Activated CD4-positive, alpha-beta T cell treated with anti-CD3 and anti-CD28 coated beads, Interleukin-2, amount 10 ng/mL, durations not matched to agents 24 days and 14 days (primary cell): ENCODE measurements at places on chromosomes 3 and 15.

DNA sequence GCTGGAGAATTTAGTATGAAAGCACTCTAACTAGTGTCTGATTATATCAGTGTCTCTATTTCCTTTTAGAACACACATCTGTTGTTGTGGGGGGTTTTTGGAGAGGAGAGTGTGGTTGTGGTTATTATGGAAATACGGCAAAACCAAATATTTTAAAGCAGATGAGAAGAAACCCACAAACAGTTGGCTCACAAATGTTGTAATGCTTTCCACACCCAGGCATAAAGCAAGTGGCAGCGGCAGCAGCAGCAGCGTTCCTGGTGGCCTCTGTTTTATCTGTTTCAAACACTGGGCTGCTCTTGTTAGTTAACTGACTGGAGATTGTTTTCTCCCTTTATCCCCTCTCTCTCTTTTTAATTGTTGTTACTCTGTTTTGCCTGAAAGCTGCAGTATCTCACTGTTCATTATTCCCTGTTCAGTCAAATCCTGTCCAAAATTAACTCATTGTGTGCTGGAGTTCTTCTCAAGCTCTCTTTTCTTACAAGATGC lies 1045.5 kb upstream of the NR2F2 start:
- DNase-seq, result peak; percentile 86
- H3K27ac ChIP-seq, result peak overlapping the region; percentile 73
- peaks cover 35% of the 10 kb centered on the region for H3K27me3 ChIP-seq
- H3K4me1 ChIP-seq, result peaks cover 52% of the 10 kb centered on the region
- peak overlapping the region; percentile 50 for H3K4me3 ChIP-seq

DNA sequence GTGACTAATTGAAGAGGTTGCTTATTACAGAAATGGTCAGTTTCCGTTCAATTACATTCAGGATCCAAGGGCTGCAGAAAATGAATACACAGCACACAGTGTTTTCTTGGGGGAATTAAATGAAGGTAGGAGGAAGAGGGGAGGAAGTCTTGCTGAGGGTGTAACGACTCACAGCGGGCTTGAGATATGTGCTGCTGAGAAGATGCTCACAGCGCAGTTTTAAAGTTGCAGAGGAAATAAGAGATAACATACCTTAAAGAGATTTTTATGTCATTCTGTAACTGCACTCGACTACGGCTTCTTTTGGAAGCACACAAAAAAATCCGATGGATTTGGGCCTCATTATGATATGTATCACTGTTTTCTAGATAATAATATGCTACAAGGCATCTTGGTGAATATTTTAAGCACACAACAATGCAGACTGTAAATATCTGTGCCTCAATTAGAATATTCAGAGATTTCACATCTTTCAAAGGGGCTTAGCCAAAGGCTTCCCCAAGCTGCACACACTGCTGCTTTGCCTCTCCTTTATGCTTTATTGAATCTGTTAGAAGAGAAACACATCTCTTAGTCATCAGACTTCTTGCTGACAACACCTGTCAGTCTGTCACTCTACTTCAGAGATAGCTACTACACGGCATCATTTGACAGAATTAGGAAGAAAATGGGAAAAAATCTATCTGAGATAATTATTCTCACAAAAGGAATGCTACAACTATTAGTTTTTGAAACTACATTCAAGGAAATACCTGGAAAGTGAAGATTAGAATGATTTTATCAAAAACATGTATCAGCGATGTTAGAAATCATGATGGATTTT lies 773.2 kb downstream of the OTOL1 start:
- no peaks in the 10 kb centered on the region for H3K36me3 ChIP-seq
- no peak overlapping the region for H3K4me3 ChIP-seq
- no peaks in the 10 kb centered on the region for H3K4me1 ChIP-seq

GRCh38 chr3:137770066-137770834 lies 6.1 kb downstream of the SOX14 start:
- no peaks in the 10 kb centered on the region for H3K36me3 ChIP-seq
- peak overlapping the region; percentile 37 for H3K27ac ChIP-seq
- DNase-seq, result no peak
- H3K4me1 ChIP-seq, result peaks cover 3% of the 10 kb centered on the region

DNA sequence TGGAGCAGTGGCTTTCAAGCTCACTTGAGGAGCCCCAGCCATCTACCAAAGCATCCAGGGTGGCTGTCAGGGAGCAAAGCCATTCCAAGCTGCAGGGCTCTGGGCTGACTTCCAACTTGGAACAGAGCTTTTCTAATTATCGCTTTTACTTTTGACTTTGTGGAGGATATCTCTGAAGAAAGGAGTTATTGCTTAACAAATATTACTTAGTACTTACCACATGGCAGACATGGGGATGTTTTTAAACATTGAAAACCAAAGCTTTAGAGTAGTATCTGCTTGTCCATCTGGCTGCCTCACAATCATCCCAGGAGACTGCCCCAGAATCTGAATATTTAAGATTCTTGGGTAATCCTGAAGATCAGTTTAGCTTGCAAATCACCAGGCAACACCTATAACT lies 8.9 kb downstream of the TAGLN3 start:
- H3K27ac ChIP-seq, result no peak overlapping the region
- H3K36me3 ChIP-seq, result no peaks in the 10 kb centered on the region
- no peaks in the 10 kb centered on the region for H3K27me3 ChIP-seq
- peak; percentile 23 for DNase-seq
- no peak overlapping the region for H3K4me3 ChIP-seq

DNA sequence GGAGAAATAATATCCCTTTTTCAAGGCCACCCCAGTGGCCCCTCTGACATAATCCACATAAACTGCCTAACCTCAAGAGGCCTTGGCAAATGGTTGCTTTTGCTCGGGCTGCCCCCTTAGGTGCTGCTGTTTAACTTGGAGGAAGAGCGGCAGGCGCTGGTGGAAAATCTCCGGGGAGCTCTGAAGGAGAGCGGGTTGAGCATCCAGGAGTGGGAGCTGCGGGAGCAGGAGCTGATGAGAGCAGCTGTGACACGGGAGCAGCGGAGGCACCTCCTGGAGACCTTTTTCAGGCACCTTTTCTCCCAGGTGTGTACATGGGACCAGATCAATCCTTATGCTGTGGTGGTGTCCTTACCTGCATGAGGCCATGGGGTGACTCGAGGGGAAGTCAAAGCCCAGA lies 15.0 kb downstream of the DUOX1 start:
- no peaks in the 10 kb centered on the region for H3K27me3 ChIP-seq
- H3K27ac ChIP-seq, result no peak overlapping the region
- DNase-seq, result no peak
- no peaks in the 10 kb centered on the region for H3K4me1 ChIP-seq
- H3K36me3 ChIP-seq, result no peaks in the 10 kb centered on the region

DNA sequence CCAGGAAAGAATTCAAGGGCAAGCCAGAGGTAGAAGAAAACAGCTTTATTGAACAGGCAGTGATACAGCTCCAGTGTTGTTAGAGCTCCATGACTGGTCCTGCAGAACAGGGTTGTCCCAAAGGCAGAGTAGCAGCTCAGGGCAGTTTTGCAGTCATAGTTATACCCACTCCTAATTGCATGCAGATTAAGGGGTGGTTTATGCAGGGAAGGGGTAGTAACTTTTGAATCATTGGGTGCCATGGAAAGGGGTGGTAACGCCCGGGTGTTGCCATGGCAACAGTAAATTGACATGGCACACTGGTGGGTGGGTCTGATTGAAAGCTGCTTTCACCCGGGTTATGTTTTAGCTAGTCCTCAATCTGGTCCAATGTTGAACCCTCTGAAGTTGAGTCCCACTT lies 9.7 kb upstream of the RAB6B start:
- no peak overlapping the region for H3K4me3 ChIP-seq
- H3K36me3 ChIP-seq, result no peaks in the 10 kb centered on the region
- peaks cover 41% of the 10 kb centered on the region for H3K27me3 ChIP-seq
- H3K27ac ChIP-seq, result no peak overlapping the region
- no peaks in the 10 kb centered on the region for H3K4me1 ChIP-seq

- no peaks in the 10 kb centered on the region for H3K4me1 ChIP-seq
- H3K36me3 ChIP-seq, result no peaks in the 10 kb centered on the region
- no peak for DNase-seq
Observed at GRCh38 chr3:118740722-118741290, 293.8 kb downstream of the IGSF11 start.

DNA sequence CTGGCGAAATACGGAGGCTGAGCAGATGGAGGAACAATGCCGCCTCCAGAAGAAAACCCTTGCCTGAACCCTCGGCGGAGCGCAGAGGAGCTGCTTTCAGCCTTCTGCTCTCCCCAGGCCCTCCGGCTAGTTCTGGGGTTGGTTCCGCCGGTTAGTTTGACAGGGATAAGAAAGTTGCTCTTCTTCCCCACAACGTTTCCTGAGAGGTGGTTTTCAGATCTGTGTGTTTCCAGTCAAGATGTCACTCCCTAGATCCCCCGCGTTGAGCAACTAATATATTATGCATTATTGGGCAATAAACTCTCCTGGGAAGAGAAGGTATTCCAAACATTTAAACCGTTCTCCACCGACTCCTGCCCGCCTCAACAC lies 551 bp downstream of the NLGN1 start:
- peaks cover 7% of the 10 kb centered on the region for H3K36me3 ChIP-seq
- H3K27me3 ChIP-seq, result peaks cover 68% of the 10 kb centered on the region
- peak overlapping the region; percentile 15 for H3K27ac ChIP-seq
- H3K4me1 ChIP-seq, result peaks cover 23% of the 10 kb centered on the region
- DNase-seq, result no peak
- peak overlapping the region; percentile 83 for H3K4me3 ChIP-seq

GRCh38 chr15:84023636-84024035 lies 211.9 kb upstream of the GOLGA6L4 start:
- H3K4me1 ChIP-seq, result no peaks in the 10 kb centered on the region
- H3K4me3 ChIP-seq, result no peak overlapping the region
- H3K27me3 ChIP-seq, result peaks cover 3% of the 10 kb centered on the region
- peak; percentile 72 for DNase-seq
